Activated T-helper 2 cell treated with anti-CD3 and anti-CD28 coated beads, Interferon-gamma antibody, Interleukin-2, Interleukin-4, amounts not matched to agents 10 μg/mL and 5 μg/mL and 100 μg/mL, durations not matched to agents 14 hours and 24 hours and 36 hours (primary cell): ENCODE measurements at places on chromosomes 5 and 9. TPM values are rescaled to one million over a fixed set of nuclear protein-coding genes. Genes with fewer than 3 reads are reported as not detected.

GRCh38 chr5:88665750-88666215, 217.2 kb downstream of the MEF2C start:
- H3K27me3 ChIP-seq, result peaks cover 83% of the 10 kb centered on the region
- H3K36me3 ChIP-seq, result no peaks in the 10 kb centered on the region
- peaks cover 34% of the 10 kb centered on the region for H3K4me1 ChIP-seq
- DNase-seq, result no peak

- no peaks in the 10 kb centered on the region for H3K4me1 ChIP-seq
- no peak overlapping the region for H3K27ac ChIP-seq
- no peaks in the 10 kb centered on the region for H3K27me3 ChIP-seq
- H3K4me3 ChIP-seq, result no peak overlapping the region
- no peaks in the 10 kb centered on the region for H3K36me3 ChIP-seq
These were observed 19.9 kb upstream of the PRXL2C start for GRCh38 chr9:96674906-96675538.

DNA sequence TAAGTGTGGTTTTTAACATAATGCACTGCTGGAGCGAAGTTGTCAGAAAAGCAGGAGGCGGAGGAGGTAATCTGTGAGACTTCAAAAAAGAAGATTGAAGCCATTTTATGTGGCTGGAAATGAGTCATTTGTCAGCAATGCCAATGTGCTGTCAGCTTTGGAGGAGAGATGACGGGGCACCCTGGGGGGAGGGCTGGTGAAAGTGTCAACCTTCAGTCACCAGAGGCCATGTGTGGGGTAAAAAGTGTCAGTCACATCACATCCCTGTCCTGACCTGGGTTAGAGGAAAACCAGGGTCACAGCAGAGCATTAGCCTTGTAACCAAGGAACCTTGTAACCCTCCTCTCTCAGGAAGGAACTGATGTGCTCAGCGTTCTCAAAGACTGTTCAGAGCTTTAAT, 59.1 kb downstream of the TLR4 start:
- no peak overlapping the region for H3K4me3 ChIP-seq
- no peaks in the 10 kb centered on the region for H3K36me3 ChIP-seq
- no peaks in the 10 kb centered on the region for H3K4me1 ChIP-seq
- peaks cover 7% of the 10 kb centered on the region for H3K27me3 ChIP-seq
- H3K27ac ChIP-seq, result no peak overlapping the region
- DNase-seq, result no peak

- DNase-seq, result no peak
- no peak overlapping the region for H3K4me3 ChIP-seq
- H3K36me3 ChIP-seq, result no peaks in the 10 kb centered on the region
- no peaks in the 10 kb centered on the region for H3K27me3 ChIP-seq
These were observed 742.0 kb upstream of the RGMB start for GRCh38 chr5:98031496-98031895.

GRCh38 chr5:42590566-42590965, 166.1 kb upstream of the CCDC152 start:
- peaks cover 33% of the 10 kb centered on the region for H3K27me3 ChIP-seq
- no peak for DNase-seq
- no peak overlapping the region for H3K27ac ChIP-seq
- H3K4me3 ChIP-seq, result no peak overlapping the region
- no peaks in the 10 kb centered on the region for H3K36me3 ChIP-seq

- no peak overlapping the region for H3K4me3 ChIP-seq
- no peak for DNase-seq
- H3K27me3 ChIP-seq, result no peaks in the 10 kb centered on the region
- H3K36me3 ChIP-seq, result no peaks in the 10 kb centered on the region
- H3K4me1 ChIP-seq, result no peaks in the 10 kb centered on the region
- H3K27ac ChIP-seq, result no peak overlapping the region
These were observed 532.8 kb upstream of the KLF4 start for GRCh38 chr9:108022246-108022935.

DNA sequence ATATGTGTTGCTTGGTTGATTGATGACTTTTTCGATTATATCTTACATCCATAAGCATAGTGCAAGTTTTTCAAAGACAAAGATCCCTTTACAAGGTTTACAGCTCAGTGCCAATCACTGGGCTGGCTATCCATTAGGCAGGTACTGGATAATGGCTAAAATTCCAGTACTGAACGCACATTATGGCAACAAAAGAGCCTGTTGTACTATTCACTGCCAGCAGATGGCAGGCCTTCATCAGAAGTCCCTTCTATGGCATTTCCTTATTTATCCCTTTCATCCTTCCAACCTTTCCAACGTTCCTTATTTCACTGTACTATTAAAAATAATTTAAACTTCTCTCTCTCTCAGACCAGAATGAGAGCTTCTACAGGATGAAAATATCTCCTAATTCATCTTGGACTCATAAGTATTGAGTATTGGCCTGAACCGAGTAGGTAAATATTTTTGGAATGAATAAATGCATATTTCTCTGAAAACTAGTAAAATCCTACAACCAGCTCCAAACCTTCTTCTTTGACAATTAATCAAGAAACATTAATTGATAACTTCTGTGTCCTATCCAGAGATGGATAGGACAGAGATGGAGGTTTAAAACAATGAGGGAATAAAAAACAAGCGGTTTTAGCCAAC, 6.7 kb upstream of the WNT8A start:
- H3K4me3 ChIP-seq, result no peak overlapping the region
- no peaks in the 10 kb centered on the region for H3K27me3 ChIP-seq
- H3K36me3 ChIP-seq, result no peaks in the 10 kb centered on the region
- peaks cover 12% of the 10 kb centered on the region for H3K4me1 ChIP-seq
- no peak overlapping the region for H3K27ac ChIP-seq

- DNase-seq, result no peak
- H3K27me3 ChIP-seq, result no peaks in the 10 kb centered on the region
- H3K36me3 ChIP-seq, result no peaks in the 10 kb centered on the region
- no peaks in the 10 kb centered on the region for H3K4me1 ChIP-seq
- no peak overlapping the region for H3K4me3 ChIP-seq
These were observed 79.7 kb upstream of the FCN2 start for GRCh38 chr9:134800791-134801339.

GRCh38 chr5:97022898-97023297, 87.0 kb downstream of the LNPEP start:
- peaks cover 68% of the 10 kb centered on the region for H3K36me3 ChIP-seq
- peak overlapping the region; percentile 39 for H3K27ac ChIP-seq
- peaks cover 16% of the 10 kb centered on the region for H3K4me1 ChIP-seq
- no peaks in the 10 kb centered on the region for H3K27me3 ChIP-seq
- H3K4me3 ChIP-seq, result no peak overlapping the region

DNA sequence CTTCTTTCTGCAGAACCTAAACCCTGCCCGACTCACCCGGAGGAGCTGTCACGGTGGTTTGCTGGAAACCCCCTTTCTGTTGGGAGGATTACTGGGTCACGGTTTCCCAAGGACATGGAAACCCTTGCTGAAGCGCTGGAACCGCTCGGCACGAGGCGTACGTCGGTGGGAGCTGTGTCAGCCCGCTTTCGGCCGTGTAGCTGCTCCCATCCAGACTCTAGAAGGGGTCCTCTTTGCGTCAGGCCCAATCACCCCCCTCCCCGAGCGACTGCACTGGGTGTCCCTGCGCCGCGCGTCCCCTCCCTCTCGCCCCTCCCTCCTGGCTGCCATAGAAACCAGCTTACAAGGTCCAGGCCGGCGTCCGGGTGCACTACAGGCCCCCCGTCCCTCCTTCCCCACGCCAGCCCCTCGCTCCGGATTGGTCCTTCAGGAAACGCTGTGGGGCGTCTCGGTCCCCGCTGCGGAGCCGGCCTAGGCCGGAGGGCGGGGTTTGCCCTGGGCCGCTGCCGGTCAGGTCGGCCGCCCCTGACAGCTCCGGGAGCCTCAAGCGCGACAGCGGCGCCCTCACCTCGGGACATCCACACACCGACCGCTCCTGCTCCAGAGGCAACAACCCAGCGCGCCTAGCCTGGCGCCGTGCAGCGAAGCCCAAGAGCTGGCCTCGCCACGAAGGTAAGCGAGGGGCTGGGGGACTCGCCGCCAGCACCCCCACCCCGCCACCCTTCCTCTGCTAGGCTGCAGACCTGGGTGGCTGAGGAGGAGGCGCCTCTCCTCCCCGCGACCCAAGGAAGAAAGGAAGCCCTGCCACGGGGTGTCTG, at the start of gene NIM1K:
Gene NIM1K (plus strand): TSS at position 486 of the 818 bp plus-strand sequence. CDS start 53,551 bp downstream, outside the sequence.
- H3K36me3 ChIP-seq, result no peaks in the 10 kb centered on the region
- H3K4me3 ChIP-seq, result peak within 1 kb of the TSS; percentile 82
- H3K4me1 ChIP-seq, result peaks cover 24% of the 10 kb centered on the region
- H3K27ac ChIP-seq, result peak within 1 kb of the TSS; percentile 59
- H3K27me3 ChIP-seq, result peaks cover 10% of the 10 kb centered on the region

- H3K27ac ChIP-seq, result no peak overlapping the region
- H3K4me1 ChIP-seq, result peaks cover 34% of the 10 kb centered on the region
- peaks cover 3% of the 10 kb centered on the region for H3K36me3 ChIP-seq
- no peak for DNase-seq
- H3K4me3 ChIP-seq, result no peak overlapping the region
- H3K27me3 ChIP-seq, result no peaks in the 10 kb centered on the region
These were observed 3.2 kb downstream of the SLC26A2 start for GRCh38 chr5:149963729-149964128.

DNA sequence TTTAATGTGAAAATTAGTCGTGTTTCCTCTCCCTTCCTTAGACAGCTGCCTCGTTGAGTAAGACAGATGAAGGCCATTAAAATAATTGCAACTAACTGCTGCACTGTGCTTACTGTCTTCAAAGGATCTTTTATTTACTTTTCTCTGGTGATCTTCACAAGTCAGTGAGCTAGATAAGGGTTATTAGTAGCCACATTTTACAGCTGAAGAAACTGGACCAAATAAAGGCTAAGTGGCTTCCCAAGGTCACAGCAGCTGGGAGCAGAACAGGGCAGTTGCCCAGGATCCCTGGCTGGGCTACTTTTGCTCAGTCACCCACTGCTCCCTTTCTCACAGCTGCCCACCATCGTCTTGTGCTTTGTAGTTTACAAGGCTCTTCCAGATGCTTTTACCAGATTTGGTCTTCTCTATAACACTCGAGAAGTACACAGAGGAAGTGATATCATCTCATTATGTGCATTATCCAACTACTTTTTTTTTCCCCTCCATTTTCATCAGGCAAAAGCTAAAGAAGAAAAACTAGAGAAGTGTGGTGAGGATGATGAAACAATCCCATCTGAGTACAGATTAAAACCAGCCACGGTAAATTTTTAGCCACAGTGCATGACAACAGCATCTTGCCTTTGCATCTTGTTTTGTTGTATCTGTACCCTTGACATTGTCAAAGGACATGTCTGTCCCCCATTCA, 61.8 kb downstream of the ERAP1 start:
- no peaks in the 10 kb centered on the region for H3K27me3 ChIP-seq
- H3K27ac ChIP-seq, result no peak overlapping the region
- peaks cover 67% of the 10 kb centered on the region for H3K36me3 ChIP-seq
- no peak overlapping the region for H3K4me3 ChIP-seq

GRCh38 chr5:53008751-53009150, 19.6 kb downstream of the ITGA2 start:
- no peak overlapping the region for H3K4me3 ChIP-seq
- H3K27me3 ChIP-seq, result peaks cover 23% of the 10 kb centered on the region
- peak overlapping the region; percentile 62 for H3K27ac ChIP-seq
- no peak for DNase-seq
- peaks cover 17% of the 10 kb centered on the region for H3K36me3 ChIP-seq
- peaks cover 66% of the 10 kb centered on the region for H3K4me1 ChIP-seq

DNA sequence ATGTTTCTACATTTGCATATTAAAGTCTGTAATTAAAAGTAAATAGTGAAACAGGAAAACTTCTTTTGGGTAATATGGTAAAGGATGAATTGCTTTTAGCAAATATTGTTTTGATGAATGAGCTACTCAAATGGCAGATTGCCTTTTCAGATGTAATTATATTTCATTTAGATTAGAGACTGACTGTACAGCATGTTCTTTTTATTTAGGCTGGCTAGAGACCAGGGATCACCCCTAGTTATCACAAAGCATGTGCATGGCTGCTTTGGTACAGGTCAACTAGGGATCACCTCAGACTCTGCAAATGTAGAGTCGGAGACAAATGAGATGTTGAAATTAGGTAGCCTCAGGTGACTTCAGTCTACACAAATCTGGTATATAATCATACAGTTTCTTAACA, 214.9 kb upstream of the SEMA6A start:
- no peaks in the 10 kb centered on the region for H3K27me3 ChIP-seq
- DNase-seq, result no peak
- H3K36me3 ChIP-seq, result no peaks in the 10 kb centered on the region
- no peaks in the 10 kb centered on the region for H3K4me1 ChIP-seq
- H3K4me3 ChIP-seq, result no peak overlapping the region

DNA sequence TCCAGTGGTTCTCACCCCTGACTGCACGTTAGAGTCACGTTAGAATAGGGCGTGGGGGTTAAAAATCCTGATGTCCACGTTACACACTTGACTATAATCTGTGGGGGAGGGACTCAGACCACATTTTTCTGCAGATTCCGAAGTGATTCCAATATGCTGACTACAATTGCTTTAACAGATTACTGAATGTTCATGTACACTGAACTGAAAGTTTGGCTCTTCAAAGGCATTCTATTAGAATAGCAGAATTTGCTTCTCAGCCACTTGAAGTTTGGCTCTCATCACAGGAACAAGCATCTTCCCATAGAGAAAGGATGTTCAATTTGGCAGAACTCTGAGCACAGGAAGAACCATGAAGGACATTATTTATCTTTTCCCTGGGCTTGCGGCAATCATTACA, 84.5 kb downstream of the HAPLN1 start:
- no peaks in the 10 kb centered on the region for H3K27me3 ChIP-seq
- H3K4me3 ChIP-seq, result no peak overlapping the region
- H3K4me1 ChIP-seq, result no peaks in the 10 kb centered on the region
- H3K36me3 ChIP-seq, result no peaks in the 10 kb centered on the region

- DNase-seq, result no peak
- no peak overlapping the region for H3K4me3 ChIP-seq
- H3K27ac ChIP-seq, result no peak overlapping the region
- peaks cover 2% of the 10 kb centered on the region for H3K27me3 ChIP-seq
These were observed 114.7 kb downstream of the KIAA0825 start for GRCh38 chr5:94503677-94504076.

GRCh38 chr5:80069918-80070318, 34.8 kb downstream of the THBS4 start:
- peaks cover 19% of the 10 kb centered on the region for H3K4me1 ChIP-seq
- DNase-seq, result no peak
- no peak overlapping the region for H3K27ac ChIP-seq
- no peaks in the 10 kb centered on the region for H3K27me3 ChIP-seq

DNA sequence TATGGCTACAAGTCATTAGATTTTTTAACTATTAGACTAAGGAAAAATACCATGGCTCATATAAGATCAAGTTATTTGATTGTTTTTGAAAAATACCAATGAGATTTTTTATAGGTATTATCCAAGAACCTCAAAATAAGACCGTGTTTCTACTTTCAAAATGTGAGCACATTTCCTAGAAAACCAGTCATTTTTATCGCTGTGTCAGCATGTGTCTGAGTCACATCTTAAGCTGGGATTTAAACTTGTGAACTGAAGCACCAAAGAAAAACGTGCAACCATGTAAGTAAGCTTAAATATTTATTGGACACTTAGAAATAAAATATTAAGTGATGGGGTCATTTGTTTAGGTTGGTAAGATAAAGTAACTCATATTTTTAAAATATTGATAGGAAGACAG, 1676.0 kb upstream of the NUDT12 start:
- no peak overlapping the region for H3K4me3 ChIP-seq
- no peaks in the 10 kb centered on the region for H3K27me3 ChIP-seq
- H3K36me3 ChIP-seq, result no peaks in the 10 kb centered on the region
- no peak overlapping the region for H3K27ac ChIP-seq
- H3K4me1 ChIP-seq, result no peaks in the 10 kb centered on the region
- DNase-seq, result no peak

GRCh38 chr9:137236238-137236935, 4.7 kb upstream of the TUBB4B start:
- H3K4me1 ChIP-seq, result peaks cover 4% of the 10 kb centered on the region
- H3K27ac ChIP-seq, result no peak overlapping the region

The SPATA31D4 gene
- total RNA-seq, result not detected in 2 replicates

The SOWAHA gene
- total RNA-seq, result 0.28 and 0.32 TPM in 2 replicates

The S1PR3 gene
- total RNA-seq, result 7.1 and 7.5 TPM in 2 replicates

The GDA gene
- 0.07 TPM in 1 of 2 replicates, not detected in the other for total RNA-seq

The PCDHGA11 gene
- 0.21 and 0.39 TPM in 2 replicates for total RNA-seq

The CDH9 gene
- total RNA-seq, result not detected in 2 replicates

The OSMR gene
- 0.07 TPM in 1 of 2 replicates, not detected in the other for total RNA-seq

The ATP10B gene
- total RNA-seq, result not detected in 2 replicates

The FBP2 gene
- total RNA-seq, result not detected in 2 replicates

The ELOVL7 gene
- 0.68 and 0.90 TPM in 2 replicates for total RNA-seq

The CDK5RAP2 gene
- 59.8 and 60.7 TPM in 2 replicates for total RNA-seq
